ENCODE measurements at places on chromosomes 11 and 22. TPM values are rescaled to one million over a fixed set of nuclear protein-coding genes. Genes with fewer than 3 reads are reported as not detected.

The IFTAP gene
- 15.2 TPM for total RNA-seq

The VSIG10L2 gene
- total RNA-seq, result not detected

The BIK gene
- 1.6 TPM for total RNA-seq

The SCGB1D2 gene
- total RNA-seq, result not detected

The TPP1 gene
- 231 TPM for total RNA-seq

The GGTLC3 gene
- total RNA-seq, result 8.0 TPM

The NLRP14 gene
- total RNA-seq, result not detected

The OR52R1 gene
- not detected for total RNA-seq

The NCF4 gene
- total RNA-seq, result 55.3 TPM

The SCGB1C1 gene
- total RNA-seq, result not detected

The ZNHIT2 gene
- 9.5 TPM for total RNA-seq

The C22orf23 gene
- 1.2 TPM for total RNA-seq

The CARD18 gene
- total RNA-seq, result not detected

The IL10RA gene
- 37.7 TPM for total RNA-seq

The DRICH1 gene
- 1.6 TPM for total RNA-seq

The SNX32 gene
- total RNA-seq, result 0.47 TPM

The APOL5 gene
- total RNA-seq, result not detected

The JAML gene
- total RNA-seq, result 163 TPM

The NR1H3 gene
- total RNA-seq, result 49.2 TPM

The AQP11 gene
- total RNA-seq, result 0.18 TPM

The WBP2NL gene
- total RNA-seq, result 1.9 TPM

The NRXN2 gene
- total RNA-seq, result 1.7 TPM

The SERHL2 gene
- total RNA-seq, result 1.6 TPM

The NPAS4 gene
- not detected for total RNA-seq

The DDI1 gene
- total RNA-seq, result not detected

The PANX2 gene
- total RNA-seq, result 2.5 TPM

The NXPE4 gene
- total RNA-seq, result not detected

The PRG3 gene
- not detected for total RNA-seq
